Left lung (tissue), 14 donors: ENCODE measurements at places on chromosomes 6 and 20. TPM values are rescaled to one million over a fixed set of nuclear protein-coding genes. Genes with fewer than 3 reads are reported as not detected.

Gene GTSF1L
- total RNA-seq: not detected

Gene SYTL3
- 9.1 TPM for total RNA-seq

Gene PEX7
- total RNA-seq: 8.2 TPM

Gene PNLDC1
- 0.18 TPM for total RNA-seq

Gene RIN2
- 69.8 TPM for total RNA-seq

Gene BTNL2
- total RNA-seq: not detected

Gene TMEM217
- total RNA-seq: 2.1 TPM

DNA sequence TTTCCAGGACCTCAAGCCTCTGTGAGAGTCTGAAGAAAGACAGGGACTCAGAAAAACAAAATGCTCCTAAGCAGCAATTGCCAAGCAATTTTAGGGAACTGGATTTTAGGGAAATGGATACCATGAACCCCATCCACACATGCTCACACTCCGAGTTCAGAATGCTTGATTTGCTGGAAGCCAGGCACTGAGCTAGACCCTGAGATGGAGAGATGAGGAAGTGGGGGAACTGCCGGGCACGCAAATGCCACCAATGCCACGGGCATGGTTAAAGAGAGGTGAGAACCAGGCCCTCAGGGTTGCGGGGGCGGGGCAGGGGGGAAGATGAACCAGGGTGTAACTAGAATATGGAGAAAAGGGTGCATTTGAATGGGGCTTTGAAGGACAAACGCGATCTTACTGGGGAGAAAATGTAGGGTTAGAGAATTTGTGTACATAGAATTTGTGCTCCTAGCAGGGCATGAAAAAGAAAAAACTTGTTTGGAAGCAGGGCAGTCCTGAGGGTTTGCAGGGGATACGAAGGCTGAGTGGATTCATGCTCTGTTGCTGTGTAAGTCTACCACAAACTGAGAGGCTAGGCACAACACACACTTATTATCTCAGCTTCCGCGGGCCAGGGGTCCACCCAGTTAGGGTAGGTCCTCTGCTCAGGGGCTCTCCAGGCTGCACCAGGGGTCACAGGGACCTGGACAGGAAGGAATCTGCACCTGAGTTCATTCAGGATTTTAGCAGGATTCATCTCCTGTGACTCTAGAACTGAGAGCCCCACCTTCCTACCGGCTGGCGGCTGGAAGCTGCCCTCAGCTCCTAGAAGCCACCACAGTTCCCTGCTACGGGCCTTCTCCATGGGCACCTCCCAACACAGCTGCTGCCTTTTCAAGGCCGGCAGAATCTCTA, 108.0 kb downstream of the SNX5 start:
- H3K36me3 ChIP-seq: no peaks in the 10 kb centered on the region
- no peak for DNase-seq
- no peak overlapping the region for H3K4me3 ChIP-seq
- H3K27me3 ChIP-seq: no peaks in the 10 kb centered on the region
- no peak overlapping the region for H3K27ac ChIP-seq

DNA sequence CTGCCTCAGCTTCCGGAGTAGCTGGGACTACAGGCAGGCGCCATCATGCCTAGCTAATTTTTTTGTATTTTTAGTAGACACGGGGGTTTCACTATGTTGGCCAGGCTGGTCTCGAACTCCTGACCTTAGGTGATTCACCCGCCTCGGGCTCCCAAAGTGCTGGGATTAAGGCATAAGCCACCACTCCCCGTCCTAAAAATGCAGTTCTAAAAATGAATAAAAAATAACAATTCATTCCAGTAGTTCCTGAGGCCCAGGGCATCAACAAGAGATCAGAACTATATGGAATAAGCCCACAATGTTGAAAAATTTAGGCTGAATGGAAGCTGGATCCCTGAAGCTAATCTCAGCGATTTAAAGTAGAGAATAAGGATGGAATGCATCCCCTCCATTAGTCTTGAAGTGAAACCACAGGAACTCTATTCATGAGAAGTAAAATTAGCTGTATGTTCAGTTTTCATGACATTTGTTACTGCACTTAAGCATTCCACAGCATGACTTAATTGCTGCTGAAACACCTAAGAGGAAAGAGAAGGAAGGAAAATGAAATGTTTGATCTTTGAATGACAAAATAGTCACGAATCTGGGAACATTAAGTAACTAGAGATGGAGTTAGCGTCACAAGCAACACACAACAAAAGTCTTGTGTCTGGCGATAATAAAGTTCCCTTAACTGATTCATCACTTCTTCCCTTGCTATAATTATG, 80.4 kb upstream of the RIPOR2 start:
- H3K4me1 ChIP-seq: peaks cover 67% of the 10 kb centered on the region
- no peaks in the 10 kb centered on the region for H3K36me3 ChIP-seq
- no peak for DNase-seq
- H3K27ac ChIP-seq: peak overlapping the region; percentile 71
- H3K27me3 ChIP-seq: no peaks in the 10 kb centered on the region

DNA sequence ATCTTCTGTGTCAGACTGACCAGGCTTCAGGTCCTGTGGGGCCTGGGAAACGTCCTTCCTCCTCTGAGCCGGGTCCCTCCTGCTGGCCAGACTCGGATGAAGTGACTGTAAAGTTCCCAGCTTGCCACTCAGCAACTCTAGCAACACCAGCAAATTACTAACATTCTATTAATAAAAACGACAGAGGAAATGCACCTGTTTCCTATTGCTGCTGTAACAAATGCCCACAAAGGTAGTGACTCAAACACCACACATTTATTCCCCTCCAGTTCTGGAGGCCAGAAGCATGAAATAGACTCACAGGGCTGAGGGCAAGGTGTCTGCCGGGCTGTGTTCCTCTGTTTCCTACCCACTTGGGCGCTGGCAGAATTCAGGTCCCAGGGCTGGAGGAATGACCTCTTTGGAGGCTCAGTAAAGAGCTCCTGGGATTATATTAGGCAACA, 48.8 kb downstream of the CTCFL start:
- no peak for DNase-seq
- H3K4me3 ChIP-seq: no peak overlapping the region
- peaks cover 3% of the 10 kb centered on the region for H3K4me1 ChIP-seq
- H3K27ac ChIP-seq: no peak overlapping the region
- no peaks in the 10 kb centered on the region for H3K27me3 ChIP-seq

DNA sequence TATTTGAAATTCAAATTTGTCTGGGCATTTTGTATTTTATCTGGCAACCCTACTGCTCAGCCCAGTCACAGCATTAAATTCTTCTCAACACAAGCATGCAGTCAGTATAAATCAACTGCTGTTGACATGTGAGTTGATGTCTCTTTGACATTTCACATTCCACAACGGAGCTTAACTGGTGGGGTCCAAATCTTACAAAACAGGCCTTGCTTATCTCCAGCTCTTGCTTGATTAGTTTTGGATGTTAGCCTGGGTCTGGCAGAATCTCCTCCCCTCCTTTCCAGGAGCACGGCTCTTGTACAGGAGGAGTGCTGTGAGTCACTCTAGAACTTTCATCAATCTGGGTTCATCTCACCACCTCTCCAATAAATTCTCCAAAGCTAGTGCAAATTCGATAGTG, 80.8 kb upstream of the PHACTR1 start:
- H3K36me3 ChIP-seq: no peaks in the 10 kb centered on the region
- DNase-seq: no peak
- H3K4me3 ChIP-seq: no peak overlapping the region
- no peak overlapping the region for H3K27ac ChIP-seq

- H3K4me1 ChIP-seq: peaks cover 21% of the 10 kb centered on the region
- no peaks in the 10 kb centered on the region for H3K36me3 ChIP-seq
- no peak for DNase-seq
- H3K4me3 ChIP-seq: peak overlapping the region; percentile 43
Observed at GRCh38 chr6:26032340-26033084, 54.7 kb upstream of the HFE start.

- no peak overlapping the region for H3K27ac ChIP-seq
- H3K27me3 ChIP-seq: no peaks in the 10 kb centered on the region
- H3K36me3 ChIP-seq: no peaks in the 10 kb centered on the region
- H3K4me1 ChIP-seq: no peaks in the 10 kb centered on the region
- DNase-seq: no peak
Observed at GRCh38 chr6:5729813-5730517, 276.8 kb downstream of the NRN1 start.

GRCh38 chr20:31440012-31440659, at the start of gene DEFB123:
Gene DEFB123, plus strand, starts transcription at chr20:31440632. Its CDS starts 67 bp downstream, at chr20:31440699.
- H3K27ac ChIP-seq: no peak within 1 kb of the TSS
- H3K36me3 ChIP-seq: no peaks in the 10 kb centered on the region
- no peak within 1 kb of the TSS for H3K4me3 ChIP-seq
- H3K27me3 ChIP-seq: no peaks in the 10 kb centered on the region

- peaks cover 9% of the 10 kb centered on the region for H3K4me1 ChIP-seq
- DNase-seq: no peak
- H3K36me3 ChIP-seq: no peaks in the 10 kb centered on the region
- H3K4me3 ChIP-seq: no peak overlapping the region
Observed at GRCh38 chr6:41190791-41191190, 10.2 kb downstream of the TREML2 start.

- no peak overlapping the region for H3K27ac ChIP-seq
- no peak overlapping the region for H3K4me3 ChIP-seq
- no peak for DNase-seq
- H3K27me3 ChIP-seq: no peaks in the 10 kb centered on the region
- no peaks in the 10 kb centered on the region for H3K4me1 ChIP-seq
Observed at GRCh38 chr6:36865835-36866234, 8.8 kb downstream of the PPIL1 start.

DNA sequence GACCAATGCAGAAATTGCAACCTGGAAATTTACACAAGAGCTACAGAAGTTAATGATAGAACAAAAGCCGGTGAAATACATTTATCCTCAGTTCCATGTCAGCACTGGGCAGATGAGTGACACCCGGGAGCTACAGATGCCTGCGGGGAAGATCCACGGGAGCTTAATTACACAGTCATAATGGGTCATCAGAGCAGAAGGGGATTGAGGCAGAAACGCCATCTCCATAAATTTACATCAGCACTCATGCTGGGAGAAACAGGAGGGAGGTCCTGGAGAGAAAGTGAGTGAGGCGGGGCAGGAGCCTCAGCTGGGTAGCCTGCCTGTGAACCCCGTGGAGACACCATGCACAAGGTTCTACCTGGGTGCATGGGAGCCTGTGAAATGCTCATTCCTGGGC, 37.6 kb upstream of the CST7 start:
- H3K4me1 ChIP-seq: no peaks in the 10 kb centered on the region
- no peak overlapping the region for H3K4me3 ChIP-seq
- H3K36me3 ChIP-seq: no peaks in the 10 kb centered on the region
- no peaks in the 10 kb centered on the region for H3K27me3 ChIP-seq
- no peak overlapping the region for H3K27ac ChIP-seq
- no peak for DNase-seq

- H3K27ac ChIP-seq: no peak overlapping the region
- H3K4me1 ChIP-seq: peaks cover 12% of the 10 kb centered on the region
- DNase-seq: no peak
Observed at GRCh38 chr6:163341224-163342061, 73.1 kb upstream of the QKI start.

DNA sequence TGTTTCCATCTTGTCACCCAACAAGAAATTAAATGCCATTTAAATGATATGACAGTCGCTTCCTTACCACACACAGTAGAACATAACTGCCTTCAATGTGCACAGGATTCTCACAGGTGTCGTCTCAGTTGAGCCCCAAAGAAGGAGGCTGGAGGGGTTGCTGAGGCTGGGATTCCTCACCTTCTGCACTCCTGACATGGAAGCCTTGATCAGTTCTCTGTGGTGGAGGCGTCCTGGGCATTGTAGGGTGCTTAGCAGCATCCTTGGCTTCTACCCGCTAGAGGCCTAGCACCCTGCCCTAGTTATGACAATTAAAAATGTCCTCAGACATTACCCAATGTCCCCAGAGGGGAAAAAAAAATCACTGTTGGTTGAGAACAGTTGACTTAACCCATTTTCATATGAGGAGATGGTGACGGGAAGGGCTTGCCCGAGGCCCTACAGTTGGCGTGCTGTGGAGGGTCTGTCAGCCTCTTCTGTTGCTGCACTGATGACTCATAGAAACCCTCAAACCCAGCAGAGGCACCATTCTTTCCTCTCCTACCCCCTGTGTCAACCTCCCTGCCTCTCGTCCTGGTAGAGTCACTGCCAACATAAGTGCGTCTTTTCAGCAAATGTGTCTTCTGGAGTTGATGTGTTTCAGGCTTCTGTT, 19.3 kb upstream of the ZNF831 start:
- no peak overlapping the region for H3K4me3 ChIP-seq
- no peak for DNase-seq
- no peaks in the 10 kb centered on the region for H3K4me1 ChIP-seq
- no peaks in the 10 kb centered on the region for H3K36me3 ChIP-seq

GRCh38 chr6:165728216-165728615, 65.2 kb upstream of the PDE10A start:
- no peak overlapping the region for H3K27ac ChIP-seq
- H3K27me3 ChIP-seq: no peaks in the 10 kb centered on the region
- H3K36me3 ChIP-seq: no peaks in the 10 kb centered on the region
- no peak for DNase-seq

- H3K36me3 ChIP-seq: no peaks in the 10 kb centered on the region
- no peaks in the 10 kb centered on the region for H3K27me3 ChIP-seq
- H3K4me3 ChIP-seq: no peak overlapping the region
Observed at GRCh38 chr6:54267798-54268197, 40.4 kb upstream of the TINAG start.

DNA sequence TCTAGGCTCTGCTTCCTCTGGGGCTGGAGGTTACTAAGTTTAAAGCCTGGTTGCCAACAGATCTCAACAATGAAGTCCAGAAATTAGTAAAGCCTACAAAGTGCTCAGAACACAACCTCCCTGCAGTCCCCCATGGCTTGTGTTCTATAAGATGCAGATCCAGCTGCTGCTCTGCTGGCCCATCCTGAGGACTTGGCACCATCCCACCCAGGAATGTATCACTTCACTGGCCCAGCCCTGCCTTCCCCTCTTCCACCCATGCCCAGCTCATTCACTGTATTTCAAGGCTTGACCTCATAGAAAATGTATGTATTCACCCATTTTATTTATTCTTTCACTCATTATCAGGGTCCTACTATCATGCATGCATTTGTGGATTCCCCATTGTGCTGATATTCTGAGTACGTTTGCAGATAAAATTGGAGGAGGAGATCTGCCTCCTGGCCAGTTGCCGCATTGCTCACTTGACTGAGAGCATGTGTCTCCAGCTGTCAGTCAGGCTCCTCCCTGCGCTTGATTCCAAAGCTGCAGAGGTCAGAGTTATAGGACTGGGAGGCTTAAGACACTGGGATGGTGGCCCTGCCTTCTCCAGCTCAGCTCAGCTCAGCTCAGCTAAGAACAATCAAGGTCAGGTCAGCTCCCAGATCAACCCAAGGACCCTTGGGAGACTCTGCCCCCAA, 104.8 kb downstream of the MAFB start:
- peaks cover 20% of the 10 kb centered on the region for H3K4me1 ChIP-seq
- no peak overlapping the region for H3K4me3 ChIP-seq
- H3K27ac ChIP-seq: no peak overlapping the region
- peak; percentile 81 for DNase-seq

GRCh38 chr6:127690092-127690491, 113.1 kb downstream of the C6orf58 start:
- H3K27me3 ChIP-seq: no peaks in the 10 kb centered on the region
- no peaks in the 10 kb centered on the region for H3K36me3 ChIP-seq
- no peak overlapping the region for H3K4me3 ChIP-seq
- no peaks in the 10 kb centered on the region for H3K4me1 ChIP-seq
- DNase-seq: no peak

GRCh38 chr6:148136586-148136985, 206.1 kb upstream of the SASH1 start:
- no peak overlapping the region for H3K27ac ChIP-seq
- no peaks in the 10 kb centered on the region for H3K36me3 ChIP-seq
- no peak overlapping the region for H3K4me3 ChIP-seq
- DNase-seq: no peak

GRCh38 chr6:149140137-149140909, 177.2 kb upstream of the TAB2 start:
- H3K27me3 ChIP-seq: no peaks in the 10 kb centered on the region
- DNase-seq: no peak
- H3K4me1 ChIP-seq: no peaks in the 10 kb centered on the region
- no peaks in the 10 kb centered on the region for H3K36me3 ChIP-seq
